Effector CD8-positive, alpha-beta T cell (primary cell): ENCODE measurements at places on chromosomes 6 and 20.

DNA sequence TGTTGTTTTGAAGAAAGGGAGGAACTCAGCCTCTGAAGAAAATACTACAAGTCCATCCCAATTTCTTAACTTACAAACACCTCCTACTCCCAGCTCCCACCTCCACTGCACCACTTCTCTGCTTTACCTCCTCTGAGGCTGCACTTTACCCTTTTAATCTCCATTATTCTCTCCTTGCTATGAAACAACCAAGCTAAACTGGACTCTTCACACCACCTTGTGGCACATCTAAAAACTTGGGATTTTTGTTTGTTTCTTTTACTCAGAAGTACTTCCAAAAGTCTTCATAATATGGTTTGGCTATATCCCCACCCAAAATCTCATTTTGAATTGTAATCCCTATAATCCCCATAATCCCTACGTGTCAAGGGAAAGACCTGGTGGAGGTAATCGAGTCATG, 142.2 kb downstream of the MOXD1 start:
- DNase-seq = no peak

GRCh38 chr6:107736713-107737396, 87.3 kb downstream of the SCML4 start:
- no peak for DNase-seq

GRCh38 chr6:40714576-40715564, 127.7 kb upstream of the LRFN2 start:
- no peak for DNase-seq

- no peak for DNase-seq
Measured at GRCh38 chr20:56826306-56826704, 197.2 kb downstream of the TFAP2C start.

DNA sequence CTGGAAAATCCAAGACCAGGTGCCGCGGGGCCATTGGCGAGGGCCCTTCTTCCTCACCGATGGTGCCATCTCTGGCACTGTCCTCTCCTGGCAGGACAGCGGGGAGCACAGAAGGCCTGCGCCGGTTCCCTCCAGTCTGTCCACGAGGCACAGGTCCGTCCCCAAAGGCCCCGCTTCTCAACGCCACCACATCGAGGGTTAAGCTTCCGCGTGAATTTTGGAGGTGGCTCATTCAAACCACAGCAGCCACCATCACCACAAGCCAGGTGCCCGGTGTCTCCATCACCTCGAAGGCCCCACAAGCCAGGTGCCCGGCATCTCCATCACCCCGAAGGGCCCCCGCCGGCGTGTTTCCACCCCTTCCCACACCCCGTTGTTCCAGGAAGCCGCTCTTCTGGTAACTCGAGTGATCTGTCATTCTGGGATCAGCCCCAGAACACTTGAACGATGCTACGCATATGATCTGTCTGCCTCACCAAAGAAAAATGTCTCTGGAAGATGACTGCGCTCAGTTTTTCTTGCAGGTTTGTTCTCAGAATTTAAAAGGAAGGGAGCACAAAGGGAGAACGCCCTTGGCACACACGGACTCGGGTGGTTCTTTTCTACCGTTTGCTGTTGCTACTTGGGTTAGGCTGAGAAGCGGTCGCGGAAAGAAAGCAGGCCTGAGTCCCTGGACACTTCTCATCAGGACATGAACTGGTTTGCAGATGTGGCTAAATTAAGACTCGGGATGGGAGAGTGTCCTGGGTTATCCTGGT, 9.9 kb upstream of the KIF25 start:
- DNase-seq = no peak

DNA sequence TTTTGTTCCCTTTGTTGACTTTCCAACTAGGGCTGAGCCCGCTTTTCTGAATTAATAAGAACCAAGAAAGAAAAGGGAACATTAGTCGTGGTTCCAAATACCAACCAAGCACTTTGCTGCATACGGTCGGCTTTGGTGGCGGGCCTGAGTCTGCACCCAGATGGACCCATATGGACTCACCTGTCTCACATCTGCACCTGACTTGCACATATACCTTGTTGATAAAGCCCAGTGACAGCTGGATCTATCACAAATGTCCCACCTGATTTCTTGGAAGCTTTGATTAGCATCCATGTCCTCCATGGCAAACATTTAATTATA, 39.0 kb downstream of the TPD52L1 start:
- DNase-seq = no peak

DNA sequence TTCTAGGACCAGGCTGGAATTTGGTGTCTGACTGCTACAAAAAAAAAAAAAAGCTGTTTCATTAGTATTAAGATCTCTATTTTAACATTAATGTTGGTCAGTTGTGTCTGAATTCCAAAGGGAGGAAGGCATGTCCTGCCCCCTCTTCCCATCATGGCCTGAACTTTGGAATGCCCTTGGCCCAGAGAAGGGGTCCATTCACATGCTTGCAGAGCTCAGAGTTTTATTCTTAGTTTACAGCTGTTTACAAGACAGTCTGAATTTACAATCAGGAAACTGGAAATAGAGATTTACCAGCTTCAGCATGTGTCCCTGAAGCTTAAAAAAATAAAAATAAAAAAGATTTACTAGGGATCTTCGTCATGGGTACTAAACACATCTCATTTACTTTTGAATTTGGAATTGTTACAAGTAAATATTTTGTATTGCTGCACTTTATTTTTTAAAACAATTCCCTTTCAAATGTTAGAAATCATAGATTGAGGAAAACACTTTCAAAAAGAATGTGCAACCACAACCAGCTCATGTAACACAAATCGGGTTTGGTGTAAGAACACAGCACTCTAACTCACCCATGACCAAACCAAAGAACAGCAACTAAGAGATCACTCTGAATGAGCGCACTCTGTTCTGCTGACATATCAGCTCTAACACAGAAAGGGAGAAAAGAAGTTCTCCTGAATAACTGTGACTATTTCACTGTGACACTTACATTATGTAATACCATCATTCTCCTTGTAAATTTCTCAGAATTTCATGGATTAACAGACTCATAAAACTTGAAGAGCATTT, 6.6 kb upstream of the SERPINB6 start:
- no peak for DNase-seq

GRCh38 chr20:62832212-62832922, 15.5 kb downstream of the COL9A3 start:
- no peak for DNase-seq

DNA sequence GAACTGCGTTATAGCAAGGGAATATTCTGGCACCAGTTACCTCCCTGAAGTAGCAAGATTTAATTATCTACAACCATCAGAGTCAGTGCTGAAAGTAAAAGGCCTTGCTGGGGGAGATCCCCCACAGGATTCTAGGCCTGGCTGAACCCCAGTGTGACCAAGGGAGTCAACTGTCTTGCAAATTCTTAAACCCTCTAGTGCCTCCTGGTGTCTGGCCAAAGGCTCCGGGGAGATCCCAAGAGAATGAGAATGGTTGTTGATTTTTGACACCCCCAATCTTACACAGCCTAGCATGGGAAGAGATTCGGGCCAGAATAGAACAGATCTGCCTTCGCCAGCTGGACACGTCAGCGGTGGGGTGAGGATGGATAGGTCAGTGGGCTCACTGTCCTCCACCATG, 179.4 kb downstream of the ERMARD start:
- no peak for DNase-seq

DNA sequence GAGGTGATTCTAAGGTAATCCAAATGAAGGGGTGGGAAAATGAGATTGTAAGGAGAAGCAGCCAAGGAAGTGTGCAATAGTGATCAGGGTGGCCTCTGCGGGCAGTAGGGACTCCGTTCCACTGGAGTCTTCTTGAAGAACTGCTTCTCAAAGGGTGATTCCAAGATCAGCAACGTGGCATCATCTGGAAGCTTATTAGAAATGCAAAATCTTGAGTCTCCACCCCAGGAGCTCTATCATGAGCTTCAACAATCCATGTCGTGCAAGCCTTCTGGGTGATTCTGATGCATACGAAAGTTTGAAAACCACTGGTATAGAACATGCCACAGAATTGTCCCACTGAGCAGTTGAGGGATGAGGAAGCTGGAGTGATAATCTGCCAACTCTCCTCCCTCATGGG, 31.4 kb downstream of the SCP2D1 start:
- no peak for DNase-seq

DNA sequence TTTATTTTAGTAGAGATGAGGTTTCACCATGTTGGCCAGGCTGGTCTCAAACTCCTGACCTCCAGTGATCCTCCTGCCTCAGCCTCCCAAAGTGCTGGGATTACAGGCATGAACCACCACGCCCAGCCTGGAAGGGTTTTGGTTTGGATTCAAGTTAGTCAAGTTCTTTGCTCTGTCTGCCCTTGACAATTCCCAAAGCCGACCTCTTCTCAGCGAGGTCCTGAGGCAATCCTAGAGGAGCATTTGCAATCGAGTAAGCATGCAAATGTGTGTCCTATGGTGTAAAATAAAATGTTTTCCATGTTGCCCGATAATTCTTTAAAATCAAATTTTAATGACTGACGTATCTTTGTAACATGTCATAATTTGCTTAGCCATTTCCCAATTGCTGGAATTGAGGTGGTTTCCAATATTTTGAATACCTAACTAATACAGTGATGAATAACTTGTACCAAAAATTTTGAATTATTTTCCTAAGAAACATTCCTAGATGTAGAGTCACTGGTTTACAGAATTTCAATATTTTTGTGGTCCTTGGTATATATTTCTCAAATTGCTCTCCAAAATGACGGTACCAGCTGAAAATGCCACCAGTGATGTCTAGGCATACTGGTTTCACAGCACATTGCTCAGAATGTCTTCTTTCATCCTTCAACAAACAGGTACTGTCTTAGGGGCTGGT, 38.7 kb downstream of the GTF2H5 start:
- DNase-seq = no peak

DNA sequence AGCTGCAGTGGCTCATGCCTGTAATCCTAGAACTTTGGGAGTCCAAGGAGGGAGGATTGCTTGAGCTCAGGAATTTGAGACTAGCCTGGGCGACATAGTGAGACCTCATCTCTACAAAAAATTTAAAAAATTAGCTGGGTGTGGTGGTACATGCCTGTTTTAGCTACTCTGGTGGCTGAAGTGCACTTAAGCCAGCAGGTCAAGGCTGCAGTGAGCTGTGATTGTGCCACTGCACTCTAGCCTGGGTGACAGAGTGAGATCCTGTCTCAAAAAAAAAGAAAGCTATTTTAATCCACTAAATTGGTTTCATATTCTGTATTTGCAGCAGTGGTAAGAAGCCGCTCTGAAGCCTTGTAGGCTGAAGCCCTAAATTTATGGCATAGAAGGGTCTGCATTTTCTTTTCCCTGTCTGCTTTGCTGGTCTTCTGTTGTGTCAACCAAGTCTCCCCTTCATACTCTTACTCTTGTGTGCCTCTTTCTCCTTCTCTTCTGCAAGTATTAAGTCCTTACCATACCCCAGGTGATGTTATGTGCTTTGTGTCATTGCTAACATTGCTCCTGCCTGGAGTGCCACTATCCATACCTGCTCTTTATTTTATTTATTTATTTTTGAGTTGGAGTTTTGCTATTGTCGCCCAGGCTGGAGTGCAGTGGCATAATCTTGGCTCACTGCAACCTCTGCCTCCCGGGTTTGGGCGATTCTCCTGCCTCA, 70.9 kb downstream of the MYO6 start:
- no peak for DNase-seq

DNA sequence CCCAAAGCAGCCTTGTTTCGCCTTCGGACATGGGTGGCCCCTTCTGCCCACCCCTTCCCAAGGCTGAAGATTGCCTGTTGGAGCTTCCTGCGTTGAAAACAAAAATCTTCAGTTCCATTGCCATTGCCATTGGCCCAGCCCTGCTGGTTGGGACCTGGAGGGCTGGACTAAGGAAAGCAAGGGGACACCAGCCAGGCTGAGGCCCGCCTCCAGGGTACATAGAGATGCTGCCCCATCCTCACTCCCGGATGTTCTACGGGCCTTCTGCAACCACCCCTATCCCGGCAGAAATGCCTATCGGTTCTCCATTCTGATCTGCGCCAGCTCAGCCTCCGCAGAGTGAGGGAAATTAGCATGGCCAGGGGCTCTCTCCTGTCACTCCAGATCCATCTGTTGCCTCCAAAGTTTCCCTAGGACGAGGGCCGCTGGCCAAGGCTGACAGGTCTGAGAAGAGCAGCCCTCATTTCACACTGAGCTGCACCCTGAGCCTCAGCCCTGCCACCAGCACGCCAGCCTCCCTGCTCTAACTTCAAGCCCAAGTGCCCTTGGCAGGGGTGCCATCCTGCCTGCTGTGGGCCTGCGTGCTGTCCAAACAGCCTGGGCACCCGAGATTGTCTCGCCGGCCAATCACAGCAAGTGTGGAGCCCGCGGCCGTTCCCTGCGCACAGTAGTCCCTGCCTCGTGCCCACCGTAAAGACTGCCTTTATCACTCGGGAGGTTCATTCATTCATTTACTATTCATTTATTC, 13.4 kb upstream of the STX16 start:
- DNase-seq = no peak

DNA sequence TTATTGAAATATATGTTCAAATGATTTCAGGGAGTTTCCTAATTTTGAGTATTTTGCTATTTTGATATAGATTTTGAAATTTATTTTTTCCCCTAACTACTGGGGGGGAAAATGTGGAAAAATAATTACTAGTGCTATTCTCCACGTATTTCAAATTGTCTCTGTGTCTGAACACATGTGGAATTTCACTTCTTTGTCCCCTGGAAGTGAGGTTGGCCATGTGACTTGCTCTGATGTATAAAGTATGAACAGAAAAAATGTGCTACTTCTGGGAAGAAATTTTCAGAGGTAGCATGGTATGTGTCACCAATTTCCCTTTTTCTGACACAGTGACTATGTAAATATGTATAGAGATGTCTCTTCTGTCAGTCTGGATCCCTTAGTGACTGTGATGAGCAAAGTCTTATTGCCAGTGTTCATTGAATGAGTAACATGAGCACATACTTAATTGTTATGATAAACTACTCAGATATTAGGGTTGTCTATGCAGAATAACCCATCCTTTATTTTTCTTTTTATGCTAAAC, 215.4 kb upstream of the CCN2 start:
- DNase-seq = no peak

GRCh38 chr6:141467041-141467440, 665.7 kb upstream of the GJE1 start:
- DNase-seq = no peak
